Pancreas (tissue), 10 donors: ENCODE measurements at places on chromosomes 1 and 21. TPM values are rescaled to one million over a fixed set of nuclear protein-coding genes. Genes with fewer than 3 reads are reported as not detected.

- H3K27ac ChIP-seq, result no peak overlapping the region
- DNase-seq, result no peak
- no peak overlapping the region for H3K4me3 ChIP-seq
- H3K36me3 ChIP-seq, result peaks cover 4% of the 10 kb centered on the region
Observed at GRCh38 chr1:8652467-8653046, 164.9 kb downstream of the RERE start.

GRCh38 chr1:157596384-157596783, 1.5 kb downstream of the FCRL4 start:
- H3K36me3 ChIP-seq, result no peaks in the 10 kb centered on the region
- no peaks in the 10 kb centered on the region for H3K4me1 ChIP-seq
- H3K27me3 ChIP-seq, result no peaks in the 10 kb centered on the region
- H3K27ac ChIP-seq, result no peak overlapping the region

The GFI1 gene
- 7.1 TPM for total RNA-seq

- H3K27ac ChIP-seq, result no peak overlapping the region
- H3K4me3 ChIP-seq, result no peak overlapping the region
- no peaks in the 10 kb centered on the region for H3K36me3 ChIP-seq
- H3K4me1 ChIP-seq, result no peaks in the 10 kb centered on the region
- H3K27me3 ChIP-seq, result no peaks in the 10 kb centered on the region
- no peak for DNase-seq
Observed at GRCh38 chr1:58434607-58435006, 111.9 kb downstream of the OMA1 start.

DNA sequence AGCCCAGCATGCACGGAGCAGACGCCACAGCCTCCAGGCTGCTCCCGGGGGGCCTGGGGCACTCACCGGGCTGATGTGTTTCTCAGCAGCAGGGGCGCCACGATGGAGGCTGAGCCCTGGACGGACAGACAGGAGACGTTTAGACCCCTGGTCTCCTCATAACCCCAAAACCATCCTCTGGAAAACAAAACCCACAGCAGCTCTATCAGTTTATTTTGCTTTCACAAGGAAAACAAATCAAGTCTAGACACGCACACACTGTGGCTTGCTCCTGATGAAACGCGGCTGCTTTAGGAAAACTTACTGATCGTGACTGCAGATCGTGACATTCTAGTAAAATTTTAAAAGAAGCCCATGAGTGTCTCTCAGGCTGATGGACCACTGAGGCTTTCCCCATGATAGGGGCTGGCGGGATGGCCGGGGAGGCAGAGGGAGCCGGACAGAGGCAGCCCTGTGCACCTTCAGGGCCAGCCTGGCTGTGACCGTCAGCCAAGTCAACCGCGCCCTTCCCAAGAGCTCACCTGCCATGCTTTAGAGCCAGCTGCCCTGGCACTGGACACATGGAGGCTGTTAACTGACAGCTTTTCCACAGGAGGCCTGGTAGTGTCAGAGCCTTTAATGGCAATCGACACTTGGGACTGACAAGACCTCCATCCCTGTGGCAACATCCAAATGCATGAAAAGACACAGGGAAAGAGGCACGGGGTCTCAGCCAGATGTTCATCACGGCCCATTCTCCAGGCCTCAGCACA, 5.2 kb downstream of the POFUT2 start:
- H3K27ac ChIP-seq, result no peak overlapping the region
- no peaks in the 10 kb centered on the region for H3K27me3 ChIP-seq
- H3K4me3 ChIP-seq, result no peak overlapping the region
- no peaks in the 10 kb centered on the region for H3K4me1 ChIP-seq
- H3K36me3 ChIP-seq, result peaks cover 57% of the 10 kb centered on the region

GRCh38 chr1:109193653-109194590, 19.8 kb upstream of the SARS1 start:
- no peaks in the 10 kb centered on the region for H3K4me1 ChIP-seq
- no peak overlapping the region for H3K27ac ChIP-seq
- DNase-seq, result peak; percentile 41
- no peaks in the 10 kb centered on the region for H3K36me3 ChIP-seq
